IMR-90 (cell line): ENCODE measurements at places on chromosomes 7 and 10. TPM values are rescaled to one million over a fixed set of nuclear protein-coding genes. Genes with fewer than 3 reads are reported as not detected.

TRPV5 gene
- not detected in 2 replicates for total RNA-seq

RSU1 gene
- total RNA-seq = 104 and 134 TPM in 2 replicates

- no peak for DNase-seq
Measured at GRCh38 chr10:117137911-117138642, at the start of gene VAX1. Gene VAX1, minus strand, starts transcription at chr10:117138270. Its CDS starts 214 bp downstream, at chr10:117138056.

DNA sequence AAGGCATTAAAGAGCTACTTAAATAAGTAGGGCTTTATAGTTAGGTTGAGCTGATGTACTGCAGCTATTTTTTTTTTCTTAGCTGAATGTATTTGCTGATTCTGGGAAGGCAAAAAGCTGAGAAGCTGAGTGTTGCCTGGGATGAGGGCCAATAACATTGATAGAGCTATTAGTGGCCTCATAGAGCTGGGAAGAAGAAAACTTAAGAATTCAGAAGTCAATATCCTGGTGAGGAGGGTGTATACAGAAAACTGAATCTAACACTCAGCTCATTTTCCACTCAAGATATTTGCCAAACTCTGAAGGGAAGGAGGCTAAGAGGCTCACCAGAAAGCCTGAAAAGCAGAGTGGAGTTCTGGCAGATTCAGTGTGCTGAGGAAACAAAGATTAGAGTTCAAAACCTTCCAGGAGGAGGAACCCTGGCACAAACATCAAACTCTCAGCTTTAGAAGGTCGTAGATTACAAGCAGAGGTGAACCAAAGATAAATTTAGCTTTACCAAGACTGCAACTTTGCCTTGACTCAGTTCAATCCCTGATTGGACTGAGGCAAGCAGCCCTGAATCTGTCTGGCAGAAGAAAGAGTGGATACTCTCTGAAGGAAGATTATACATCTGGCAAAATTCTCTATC lies 11.3 kb downstream of the PPP1R3C start:
- DNase-seq = peak; percentile 56

- DNase-seq = no peak
Measured at GRCh38 chr10:112956631-112957350, 6.7 kb downstream of the TCF7L2 start.

DNA sequence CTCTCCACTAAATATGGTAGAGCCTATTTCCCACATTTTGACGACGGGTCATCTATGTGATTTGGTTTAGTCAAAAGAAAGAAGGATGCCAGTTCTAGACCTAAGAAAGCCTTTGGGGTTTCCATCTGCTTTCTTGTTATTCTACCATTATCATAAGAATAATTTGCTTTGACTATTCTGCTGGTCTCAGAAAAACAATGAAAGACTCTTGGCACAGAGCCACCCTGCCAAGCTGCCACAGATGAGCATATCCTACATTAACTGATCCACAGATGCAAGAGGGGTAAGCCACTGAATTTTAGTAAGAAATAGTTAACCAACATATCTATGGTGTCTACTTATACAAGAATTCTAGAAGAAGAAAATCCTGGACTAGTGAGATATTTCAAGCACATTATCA lies 158.6 kb upstream of the MAGI2 start:
- no peak for DNase-seq

GRCh38 chr10:114096864-114097263 lies 53.2 kb downstream of the ADRB1 start:
- DNase-seq = no peak

GRCh38 chr10:104348601-104349000 lies 5.0 kb upstream of the CFAP58 start:
- no peak for DNase-seq

DNA sequence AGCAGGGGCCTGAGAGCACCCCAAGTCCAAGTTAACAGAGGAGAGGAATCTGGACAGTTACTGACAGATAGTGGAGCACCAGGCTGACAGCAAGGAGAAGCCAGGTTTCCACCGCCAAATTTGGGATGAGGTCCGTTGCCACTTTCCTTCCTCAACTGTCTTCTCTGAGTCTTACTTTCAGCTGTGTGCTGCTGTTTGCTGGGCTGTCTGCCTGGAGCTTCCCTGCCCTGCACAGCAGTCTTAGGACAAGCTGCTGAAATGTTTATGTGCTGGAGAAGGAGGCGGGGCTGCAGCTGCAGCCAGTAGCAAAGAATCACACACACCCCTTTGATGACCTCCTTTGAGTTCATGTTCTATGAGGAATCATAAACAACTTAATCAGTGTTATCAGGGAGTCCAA lies 17.4 kb upstream of the CYP3A7 start:
- DNase-seq = peak; percentile 17

SFMBT2 gene
- total RNA-seq = 1.1 and 1.3 TPM in 2 replicates

- DNase-seq = no peak
Measured at GRCh38 chr10:56973766-56974165, 612.7 kb upstream of the ZWINT start.

DNA sequence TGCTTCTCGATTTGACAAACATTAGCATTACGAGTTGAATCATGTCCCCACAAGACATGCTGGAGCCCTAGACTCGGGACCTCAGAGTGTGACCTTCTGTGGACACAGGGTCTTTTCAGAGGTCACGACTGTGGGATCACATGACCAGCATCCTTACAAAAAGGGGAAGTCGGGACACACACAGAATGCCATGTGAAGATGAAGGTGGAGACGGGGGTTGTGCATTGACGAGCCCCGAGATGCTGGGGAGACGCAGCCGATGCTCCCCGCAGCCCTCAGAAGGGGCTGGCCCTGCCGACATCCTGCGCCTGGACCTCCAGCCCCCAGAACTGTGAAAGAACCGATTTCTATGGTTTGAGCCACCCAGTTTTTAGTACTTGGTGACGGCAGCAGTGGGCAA lies 7.5 kb downstream of the ZFAND2A start:
- DNase-seq = no peak
